ENCODE measurements at places on chromosomes 7 and 10.
A peak's percentile ranks its signal among the peaks of the same experiment; 100 is the strongest.

DNA sequence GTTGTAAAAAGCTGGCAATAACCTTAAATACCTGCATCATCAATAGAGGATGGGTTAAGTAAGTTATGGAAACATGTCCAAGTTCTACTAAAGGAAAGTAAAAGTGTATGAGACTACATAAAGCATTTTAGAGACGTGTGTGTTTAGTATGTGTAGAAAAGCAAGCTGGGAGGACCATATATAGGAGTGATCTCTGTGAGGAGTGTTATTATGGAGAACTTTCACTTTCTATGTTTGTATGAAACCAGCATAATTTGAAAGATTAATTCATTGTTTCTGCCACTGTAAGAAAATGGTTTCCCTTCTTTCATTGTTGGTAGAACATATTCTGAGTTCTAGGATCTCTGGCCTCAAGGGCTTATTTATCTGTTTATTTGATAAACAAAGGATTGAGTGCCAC, 19.2 kb upstream of the PDLIM1 start:
- no peak for DNase-seq

DNA sequence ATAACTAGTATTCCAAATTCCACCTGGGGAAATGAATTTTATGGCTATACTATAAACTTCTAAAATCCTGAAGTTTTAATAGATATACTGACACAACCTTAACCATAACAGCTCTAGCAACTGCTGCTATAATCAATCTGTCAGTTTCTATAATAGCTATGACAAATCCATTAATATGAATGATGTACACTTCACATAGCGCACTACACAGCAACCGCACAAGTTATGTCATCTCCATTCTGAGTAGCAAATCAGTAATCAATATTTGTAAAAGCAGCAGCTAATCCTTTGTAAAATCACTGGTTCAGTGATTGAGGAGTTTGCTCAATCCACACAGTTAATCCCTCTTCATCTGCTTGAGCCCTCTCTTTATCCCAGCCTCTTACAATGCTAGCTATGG, 105.3 kb downstream of the SKAP2 start:
- DNase-seq = no peak

GRCh38 chr7:20607216-20607615, 8.3 kb upstream of the ABCB5 start:
- no peak for DNase-seq

DNA sequence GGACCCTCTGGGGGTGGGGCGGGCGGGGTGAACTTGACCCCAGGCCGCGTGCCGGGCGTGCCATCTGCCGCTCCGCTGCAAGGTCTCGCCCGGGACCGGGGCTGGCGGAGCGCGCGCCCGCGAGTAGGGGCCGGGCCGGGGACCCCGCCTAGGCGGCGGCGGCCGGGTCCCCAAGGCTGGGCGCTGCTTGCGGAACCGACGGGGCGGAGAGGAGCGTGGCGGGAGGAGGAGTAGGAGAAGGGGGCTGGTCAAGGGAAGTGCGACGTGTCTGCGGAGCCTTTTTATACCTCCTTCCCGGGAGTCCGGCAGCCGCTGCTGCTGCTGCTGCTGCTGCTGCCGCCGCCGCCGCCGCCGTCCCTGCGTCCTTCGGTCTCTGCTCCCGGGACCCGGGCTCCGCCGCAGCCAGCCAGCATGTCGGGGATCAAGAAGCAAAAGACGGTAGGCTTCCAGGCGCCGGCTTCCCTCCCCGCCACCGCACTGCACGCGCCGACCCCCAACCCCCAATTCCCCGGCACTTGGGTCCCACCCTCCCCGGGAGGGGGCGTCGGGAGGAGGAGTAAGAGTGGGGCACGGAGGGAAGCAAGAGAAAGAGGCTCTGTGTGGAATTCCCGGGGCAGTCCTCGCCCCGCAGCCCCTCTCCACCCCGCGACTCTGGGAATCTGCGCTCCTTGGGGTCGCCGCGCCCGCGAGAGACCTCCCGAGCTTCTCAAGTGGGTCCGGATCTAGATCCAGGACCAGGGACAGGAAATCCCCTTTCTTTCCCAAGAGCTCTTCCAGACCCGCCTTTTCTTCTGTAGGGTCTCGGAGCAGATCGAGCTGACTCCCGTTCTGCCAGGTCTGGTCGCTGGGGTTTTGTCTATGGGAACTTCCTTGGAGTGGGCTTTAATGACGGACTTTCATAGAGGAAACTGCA, at the start of gene PAPSS2:
Gene PAPSS2 (plus strand): TSS at position 308 of the 913 bp plus-strand sequence. CDS start 104 bp downstream, at position 412.
- peak; percentile 33 for DNase-seq

GRCh38 chr7:128029405-128029995, 1.7 kb downstream of the LRRC4 start:
- DNase-seq = no peak

- DNase-seq = no peak
Observed at GRCh38 chr10:49117376-49118070, 2.2 kb upstream of the VSTM4 start.

All from HEK293T (cell line).